Ureter (tissue), 1 donor: ENCODE measurements at places on chromosomes 7 and 10.

DNA sequence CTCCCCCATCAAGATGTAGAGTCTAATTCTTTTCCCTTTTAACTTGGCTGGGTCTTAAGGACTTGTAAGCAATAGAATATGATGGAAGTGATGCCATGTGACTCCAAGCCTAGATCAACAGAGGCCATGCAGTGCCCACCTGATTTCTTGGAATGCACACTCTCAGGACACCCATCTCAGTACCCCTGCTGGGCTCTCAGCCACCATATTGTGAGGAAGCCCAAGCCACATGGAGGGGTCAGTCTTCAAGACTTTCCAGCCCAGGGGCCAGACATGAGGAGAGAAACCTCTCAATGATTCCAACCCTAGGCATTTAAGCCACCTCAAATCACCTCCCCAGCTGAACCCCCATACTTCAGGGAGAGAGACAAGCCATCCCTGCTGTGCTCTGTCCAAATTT is 62.2 kb upstream of the CARD11 start:
- no peak for DNase-seq

- DNase-seq: no peak
Measured at GRCh38 chr7:157996359-157997079, 591.1 kb downstream of the PTPRN2 start.

DNA sequence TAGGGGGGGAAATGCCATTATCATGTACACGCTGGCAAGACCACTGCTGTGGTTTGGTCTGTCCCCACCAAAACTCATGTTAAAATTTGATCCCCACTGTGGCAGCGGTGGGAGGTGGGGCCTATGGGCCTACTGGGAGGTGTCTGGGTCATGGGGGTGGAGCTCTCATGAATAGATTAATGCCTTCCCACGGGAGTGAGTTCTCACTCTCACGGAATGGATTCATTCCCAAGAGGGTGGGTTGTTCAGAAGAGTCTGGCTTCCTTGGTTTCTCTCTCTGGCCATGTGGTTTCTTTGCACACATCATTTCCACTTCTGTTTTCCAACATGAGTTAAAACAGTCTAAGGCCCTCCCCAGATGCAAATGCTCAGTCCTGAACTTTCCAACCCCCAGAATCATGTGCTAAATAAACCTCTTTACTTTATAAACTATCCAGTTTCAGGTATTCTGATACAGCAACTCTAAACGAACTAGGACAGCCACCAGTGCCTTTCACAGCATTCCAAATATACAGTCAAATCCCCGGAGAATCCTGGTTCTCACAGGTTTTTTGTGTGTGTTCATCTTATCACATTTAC is 44.3 kb downstream of the SMURF1 start:
- DNase-seq: no peak

DNA sequence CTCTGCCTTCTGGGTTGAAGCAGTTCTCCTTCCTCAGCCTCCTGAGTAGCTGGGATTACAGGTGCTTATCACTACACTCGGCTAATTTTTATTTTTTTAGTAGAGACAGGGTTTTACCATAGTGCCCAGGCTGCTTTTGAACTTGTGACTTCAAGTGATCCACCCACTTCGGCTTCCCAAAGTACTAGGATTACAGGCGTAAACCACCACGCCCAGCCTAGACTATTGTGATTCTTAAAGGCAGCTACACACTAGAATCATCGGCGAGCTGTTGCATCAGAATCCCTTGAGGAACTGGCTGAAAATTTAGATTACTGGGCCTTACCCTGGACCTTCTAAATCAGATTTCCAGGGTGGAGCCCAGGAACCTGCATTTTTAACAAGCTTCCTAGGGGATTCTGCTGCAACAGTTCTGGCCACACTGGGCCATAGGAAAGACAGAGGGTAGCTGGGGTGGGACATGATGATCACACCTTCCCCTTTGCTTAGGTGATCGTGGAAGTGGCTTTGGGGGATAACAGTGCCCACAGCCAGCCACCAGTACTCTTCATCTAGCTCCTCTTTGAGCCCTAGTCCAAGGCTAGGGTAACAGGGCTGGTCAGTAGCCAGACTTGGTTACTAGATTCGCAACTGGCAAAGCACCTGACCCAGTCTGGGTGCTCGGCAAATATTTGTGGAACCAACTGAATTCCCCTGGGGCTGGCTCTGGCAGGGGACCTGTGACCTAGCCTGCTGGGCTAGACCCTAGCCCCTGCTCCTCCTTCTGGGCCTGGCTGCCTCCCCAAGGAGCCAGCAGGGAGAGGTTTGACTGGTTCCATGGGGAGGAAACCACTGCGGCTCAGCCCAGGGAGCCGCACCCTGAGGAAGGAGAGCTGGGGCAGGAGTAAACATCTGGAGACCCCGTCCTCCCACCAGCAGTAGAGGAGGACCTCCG is 67.1 kb upstream of the DUSP5 start:
- no peak for DNase-seq

DNA sequence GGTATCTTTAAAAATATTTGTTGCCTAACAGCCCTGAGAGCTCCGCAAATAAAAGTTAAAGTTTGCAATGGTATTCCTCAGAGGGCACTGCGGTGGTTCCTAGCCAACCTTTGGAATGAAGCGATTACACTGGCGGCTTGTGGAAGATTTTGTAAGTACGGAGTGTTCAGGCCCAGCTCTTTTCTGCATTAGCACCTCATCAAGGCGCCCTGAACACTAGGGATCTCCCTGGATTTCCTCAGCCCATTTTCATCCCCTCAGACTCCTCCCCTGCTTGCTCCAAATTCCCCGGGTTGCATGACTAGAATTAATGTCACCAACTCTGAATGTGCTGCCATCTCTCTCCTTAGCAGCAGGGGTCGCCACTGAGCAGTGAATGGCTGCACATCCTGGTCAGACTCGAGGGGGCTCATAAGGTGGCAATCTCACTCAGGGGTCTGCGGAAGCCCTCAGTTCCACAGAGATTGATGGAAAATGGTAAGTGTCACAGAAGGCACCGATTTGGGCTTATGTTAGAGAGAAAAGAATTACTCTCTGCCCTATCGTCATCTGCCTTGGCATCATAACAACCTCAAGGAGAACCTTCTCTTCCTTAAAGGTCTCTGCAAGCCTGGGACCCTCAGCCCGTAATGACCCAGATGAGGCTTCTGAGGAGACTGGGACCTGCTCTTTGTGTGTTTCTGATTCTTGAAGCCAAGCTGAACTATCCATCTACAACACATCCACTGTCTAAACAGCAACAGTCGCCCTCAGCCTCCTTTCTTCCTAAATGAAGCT is 262.8 kb upstream of the AOAH start:
- no peak for DNase-seq

- no peak for DNase-seq
Measured at GRCh38 chr7:97418312-97418711, 300.8 kb downstream of the SDHAF3 start.

DNA sequence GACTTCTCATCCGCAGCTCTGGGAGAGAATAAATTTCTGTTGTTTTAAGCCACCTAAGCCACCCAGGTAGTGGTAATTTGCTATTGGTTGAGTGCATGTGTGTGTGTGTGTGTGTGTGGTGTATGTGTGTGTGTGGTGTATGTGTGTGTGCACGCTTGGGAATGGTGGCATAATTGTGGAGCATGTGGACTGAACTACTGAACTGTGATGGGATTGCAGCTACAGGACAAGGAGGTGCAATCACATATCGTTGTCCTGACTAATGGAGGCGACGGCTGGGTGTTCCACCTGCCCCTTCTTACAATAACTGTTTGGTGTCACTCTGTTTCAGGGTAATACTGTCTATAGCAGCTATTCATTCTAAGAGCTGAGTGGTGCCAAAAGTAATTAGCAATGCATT is 448.7 kb upstream of the PFKP start:
- no peak for DNase-seq

DNA sequence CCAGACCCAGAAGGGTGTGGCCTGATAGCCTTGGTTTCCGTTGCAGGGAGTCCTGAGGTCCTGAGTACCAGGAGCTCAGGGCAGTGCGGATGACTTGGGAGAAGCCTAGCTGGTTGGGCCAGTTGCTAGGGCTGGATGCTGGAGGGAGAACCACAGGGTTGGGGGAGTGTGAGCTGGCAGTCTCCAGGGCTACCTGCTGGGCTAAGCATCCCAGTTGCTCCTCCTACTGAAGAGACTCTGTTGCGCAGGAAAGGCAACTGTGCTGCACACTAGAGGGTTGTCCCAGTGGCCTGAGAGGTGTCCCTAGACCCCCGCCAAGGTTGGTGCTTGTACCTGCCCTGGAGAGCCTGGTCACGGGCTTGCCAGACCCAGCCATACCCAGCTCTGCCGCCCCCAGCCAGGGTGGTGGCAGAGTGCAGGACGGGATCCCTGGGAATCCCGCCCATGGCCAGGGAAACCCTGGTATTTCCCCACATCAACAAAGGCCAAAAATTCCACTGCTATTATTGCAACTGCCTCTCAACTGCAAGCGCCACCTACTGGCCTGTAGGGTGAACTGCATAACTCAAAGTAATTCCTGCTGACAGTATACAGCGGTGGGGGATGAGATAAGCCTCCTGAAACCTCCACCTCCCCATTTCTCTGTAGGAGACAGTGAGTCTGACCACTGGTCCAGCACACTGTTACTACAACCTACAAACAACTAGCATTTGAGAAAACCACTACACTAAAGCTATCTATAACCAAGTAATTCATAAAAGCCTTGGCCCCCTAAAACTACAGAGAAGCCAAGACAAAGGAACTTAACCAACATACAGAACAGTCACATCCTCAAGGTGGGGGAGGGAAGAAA is 67.6 kb upstream of the DDC start:
- no peak for DNase-seq

GRCh38 chr10:79948976-79949722 is at the start of gene SFTPD:
Gene SFTPD, minus strand, starts transcription at chr10:79949105. Its CDS starts 2,446 bp downstream, at chr10:79946659.
- no peak for DNase-seq

GRCh38 chr10:70063418-70064098 is 10.9 kb downstream of the MACROH2A2 start:
- DNase-seq: no peak

GRCh38 chr7:151711435-151711872 is 165.5 kb downstream of the PRKAG2 start:
- no peak for DNase-seq

GRCh38 chr10:26983156-26983555 is 117.1 kb downstream of the ANKRD26 start:
- no peak for DNase-seq

DNA sequence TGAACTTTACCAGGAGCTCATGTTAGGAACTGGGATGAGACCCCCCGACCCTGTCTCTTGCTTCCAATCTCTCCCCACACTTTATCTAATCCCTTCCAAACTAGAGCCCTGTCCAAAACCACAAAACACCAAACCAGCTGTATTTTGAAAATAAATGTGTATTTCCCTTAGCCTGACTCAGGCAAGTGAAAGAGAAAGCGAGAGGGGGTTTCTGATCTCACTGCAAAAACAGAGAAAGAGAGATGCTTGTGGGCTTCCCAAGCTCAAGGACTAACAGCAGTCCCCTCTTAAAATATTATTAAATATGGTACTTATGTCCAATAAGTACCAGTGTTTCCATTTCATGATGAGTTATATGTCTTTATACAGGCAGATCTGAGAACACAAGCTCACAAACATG is 122.0 kb downstream of the AGMO start:
- no peak for DNase-seq
